Left hindlimb (tissue), 1 donor: ENCODE measurements at places on chromosomes 12 and 14.
A peak's percentile ranks its signal among the peaks of the same experiment; 100 is the strongest.

DNA sequence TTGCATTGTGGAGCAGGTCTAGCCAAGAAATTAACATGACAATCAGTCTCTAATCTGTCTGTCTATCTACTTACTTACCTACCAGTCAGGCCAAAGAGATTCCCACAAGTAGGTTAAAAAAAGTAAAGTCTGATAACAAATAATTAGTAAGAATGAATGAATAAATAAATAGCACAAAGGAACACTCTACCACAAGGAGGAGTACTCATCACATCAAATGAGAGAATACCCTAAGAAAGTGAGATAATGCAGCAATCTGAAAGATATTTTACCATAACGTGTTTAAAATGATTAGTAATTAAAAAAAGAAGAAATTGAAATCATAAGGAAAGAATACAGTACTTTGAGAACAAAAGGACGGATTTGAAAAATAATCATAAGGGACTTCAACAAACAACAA is 187.2 kb downstream of the SYNE2 start:
- DNase-seq: no peak

GRCh38 chr12:124159655-124160054 is 135.2 kb upstream of the RFLNA start:
- DNase-seq: no peak

DNA sequence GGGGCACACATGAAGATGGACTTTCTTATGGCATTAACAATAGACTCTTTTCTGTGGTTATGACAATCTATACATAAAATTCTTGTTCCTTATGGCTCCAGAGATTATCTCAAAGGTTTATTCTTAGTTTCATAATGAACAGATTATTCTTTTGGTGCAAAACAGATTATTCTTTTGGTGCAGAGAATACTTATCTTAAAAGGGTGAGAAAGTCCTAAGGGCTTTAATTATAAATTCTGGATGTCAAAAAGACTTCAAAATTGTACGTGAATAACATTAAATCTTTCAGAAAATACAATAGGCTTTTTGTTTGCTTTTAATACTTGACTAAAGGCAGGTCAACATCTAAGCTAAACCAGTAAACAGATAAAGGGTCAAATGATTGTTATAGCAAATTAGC is 69.3 kb downstream of the MNAT1 start:
- no peak for DNase-seq

- no peak for DNase-seq
Measured at GRCh38 chr12:126776026-126776655, 1490.8 kb upstream of the TMEM132C start.

DNA sequence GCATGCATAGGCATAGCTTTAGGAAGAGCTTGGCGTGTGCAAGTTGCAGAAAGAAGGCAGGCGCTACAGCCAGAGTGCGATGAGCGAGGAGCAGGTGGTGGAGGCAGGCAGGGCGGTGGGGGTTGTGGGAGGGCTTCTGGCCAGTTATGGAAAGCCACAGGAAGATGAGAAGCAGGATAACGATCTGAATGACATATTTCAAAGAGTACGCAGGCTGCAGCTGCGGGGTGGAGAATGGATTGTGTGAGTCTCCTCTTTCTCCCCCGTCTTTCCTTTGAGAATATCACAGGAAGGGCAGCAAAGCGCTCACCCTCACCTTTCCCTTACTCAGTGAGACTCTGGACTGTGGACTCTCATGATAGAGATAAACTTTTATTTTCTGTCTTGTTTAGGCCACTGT is 48.7 kb upstream of the PLXNC1 start:
- DNase-seq: peak; percentile 73

- no peak for DNase-seq
Measured at GRCh38 chr14:44732144-44732543, 225.1 kb upstream of the FSCB start.

DNA sequence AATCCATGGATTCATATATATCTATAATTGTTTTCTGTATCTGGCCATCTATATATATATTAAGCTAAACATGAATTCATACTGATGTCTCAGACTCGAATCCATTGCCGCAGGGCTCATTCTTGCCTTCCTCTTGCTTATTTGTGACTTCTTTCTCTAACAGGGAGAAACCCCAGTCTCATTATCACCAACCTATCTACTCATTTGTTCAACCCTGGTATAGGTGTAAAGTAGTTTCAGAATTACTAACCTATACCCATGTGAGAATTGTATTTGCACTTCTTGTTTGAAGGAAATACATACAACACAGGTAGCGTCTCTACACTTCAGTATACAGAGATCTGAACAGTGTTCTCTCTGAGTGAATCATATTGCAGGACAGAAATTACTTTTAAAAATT is 77.7 kb downstream of the PTPN11 start:
- no peak for DNase-seq

DNA sequence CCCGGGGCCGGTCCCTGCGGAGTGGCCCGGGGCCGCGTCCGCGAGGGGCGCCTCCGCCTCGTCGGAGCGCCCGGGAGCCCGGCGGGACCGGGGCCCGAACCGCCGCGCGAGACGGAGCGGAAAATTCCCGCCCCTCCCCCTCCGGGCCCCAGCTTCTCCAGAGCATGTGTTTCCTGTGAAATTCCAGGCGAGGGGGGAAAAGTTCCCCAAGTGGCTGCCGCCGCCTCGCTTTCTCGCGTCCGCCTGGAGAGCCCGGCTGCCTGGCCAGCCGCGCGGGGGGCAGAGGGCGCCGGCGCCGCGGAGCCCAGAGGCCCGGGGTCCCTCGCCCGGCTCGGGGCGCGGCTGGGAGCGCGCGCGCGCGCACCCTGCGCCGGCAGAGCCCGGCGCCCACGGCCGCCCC is 904 bp downstream of the CACNA1C start:
- no peak for DNase-seq

- DNase-seq: no peak
Measured at GRCh38 chr12:63047146-63047545, 103.9 kb downstream of the AVPR1A start.

GRCh38 chr14:105093038-105093430 is 27.8 kb upstream of the GPR132 start:
- peak; percentile 87 for DNase-seq

- no peak for DNase-seq
Measured at GRCh38 chr14:20679907-20680306, 4.5 kb upstream of the RNASE4 start.

- no peak for DNase-seq
Measured at GRCh38 chr14:38212111-38212510, 4.4 kb downstream of the SSTR1 start.

- DNase-seq: no peak
Measured at GRCh38 chr14:99380991-99381687, 99.5 kb downstream of the SETD3 start.

DNA sequence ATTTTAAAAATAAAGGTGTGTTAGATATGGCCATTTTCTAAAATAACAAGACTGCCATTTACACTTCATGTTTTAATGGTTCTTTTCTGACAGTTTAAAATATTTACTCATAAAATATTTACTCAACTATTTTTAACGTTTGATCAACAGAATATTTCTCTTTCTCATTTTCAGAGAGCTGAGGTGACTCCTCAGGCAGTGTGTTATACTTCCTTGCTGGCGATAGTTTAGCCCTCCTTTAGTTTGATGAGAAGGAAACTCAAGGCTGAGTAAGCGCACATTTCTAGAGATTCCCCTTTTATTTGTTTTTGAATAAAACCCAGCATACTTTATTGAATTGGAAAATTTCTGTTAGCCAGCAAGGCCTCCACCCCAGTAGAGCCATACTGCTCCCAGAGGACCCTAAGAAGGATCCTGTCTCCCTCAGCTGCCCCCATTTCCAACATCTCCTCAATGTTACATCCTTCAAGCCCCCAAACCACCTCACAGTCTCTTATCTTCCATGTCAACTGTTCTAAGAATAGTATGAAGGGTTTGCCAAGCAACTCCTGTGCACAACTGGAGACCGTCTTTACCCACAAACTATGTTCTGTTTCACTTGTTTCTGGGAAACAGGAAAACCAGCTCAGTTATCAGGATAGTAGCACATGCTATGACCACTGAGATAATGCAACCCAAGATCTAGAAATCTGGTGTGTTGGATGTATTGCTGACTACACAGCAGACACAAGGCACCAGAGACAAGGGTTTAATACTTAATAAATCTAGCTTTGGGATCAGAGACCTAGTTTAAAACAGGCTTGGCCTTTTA is 129.5 kb downstream of the STXBP6 start:
- DNase-seq: no peak

DNA sequence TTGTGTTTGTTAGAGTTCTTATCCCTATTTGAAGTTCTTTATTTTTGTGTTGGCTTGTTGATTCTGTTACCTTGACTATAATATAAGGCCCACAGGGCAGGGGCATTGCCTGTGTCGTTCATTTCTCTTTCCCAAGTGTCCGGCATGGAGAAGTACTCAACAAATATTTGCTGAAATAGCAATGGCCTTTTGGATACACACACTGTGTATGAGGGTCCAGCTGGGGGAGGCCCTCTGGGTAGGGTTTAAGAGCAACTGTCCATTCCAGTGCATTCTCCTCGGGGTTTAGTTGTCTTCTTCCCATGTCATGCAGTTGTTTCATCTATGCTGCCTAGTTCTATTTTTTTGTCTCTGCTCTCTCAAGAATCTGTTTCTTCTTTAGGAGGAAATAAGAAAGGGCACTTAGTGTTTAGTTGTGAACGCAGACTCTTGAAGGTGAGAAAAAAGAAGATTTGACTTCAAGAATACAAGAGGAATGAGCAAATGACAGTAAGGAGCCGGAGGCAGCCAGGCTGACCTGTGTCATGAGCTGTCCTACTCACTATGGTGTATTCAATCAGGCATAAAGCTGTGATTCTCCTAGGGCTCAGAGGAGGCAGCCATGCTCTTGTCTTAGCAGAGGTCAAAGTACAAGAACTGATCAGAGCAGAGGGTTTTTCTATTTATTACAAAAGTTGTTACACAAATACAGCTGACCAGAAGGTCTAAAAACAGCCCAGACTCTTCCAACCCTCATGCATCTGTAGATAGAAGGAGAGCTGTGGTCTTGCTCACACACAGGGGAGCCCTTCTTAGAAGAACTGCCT is 10.2 kb downstream of the ERG28 start:
- no peak for DNase-seq
